ENCODE measurements at places on chromosomes 16 and 17.

DNA sequence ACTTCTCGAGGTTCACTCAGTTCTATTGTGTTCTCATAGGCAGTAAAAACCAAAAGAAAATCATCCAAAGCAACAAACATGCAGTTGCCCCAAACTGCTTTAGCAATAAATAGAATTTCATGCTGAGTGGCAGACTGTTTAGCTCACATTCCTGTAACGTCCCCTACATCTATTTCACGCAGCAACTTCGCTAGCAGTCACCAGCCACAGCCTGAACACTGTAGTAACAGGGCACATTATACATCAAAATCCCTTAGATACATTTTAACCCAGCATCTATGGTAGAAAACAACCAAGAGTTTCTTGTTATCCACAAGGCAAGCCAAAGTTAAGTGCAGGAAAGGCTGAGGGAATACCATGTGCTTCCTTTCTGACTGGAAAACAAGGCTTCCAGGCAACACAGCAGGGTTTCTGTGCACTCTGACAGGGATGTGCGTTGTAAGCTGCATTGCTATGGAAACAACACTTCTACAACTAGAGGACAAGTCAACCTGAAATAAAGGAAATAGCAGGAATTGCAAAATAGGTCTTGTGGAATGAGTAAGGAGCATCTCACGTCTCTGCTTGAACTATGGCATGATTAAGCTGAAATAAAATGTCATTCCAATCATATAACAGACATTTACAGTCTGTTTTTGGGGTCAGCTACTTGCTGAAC, 55.4 kb downstream of the CFDP1 start:
- DNase-seq = no peak

- no peak for DNase-seq
These were observed at the start of gene GRIN2A for GRCh38 chr16:10182222-10183053. TSS of gene GRIN2A (minus strand) at chr16:10182428. CDS start at chr16:10180411, 2,017 bp downstream.

- DNase-seq = no peak
These were observed 45.3 kb downstream of the GRIN2A start for GRCh38 chr16:10136916-10137315.

GRCh38 chr17:80592243-80592642, 47.6 kb downstream of the RPTOR start:
- DNase-seq = no peak

DNA sequence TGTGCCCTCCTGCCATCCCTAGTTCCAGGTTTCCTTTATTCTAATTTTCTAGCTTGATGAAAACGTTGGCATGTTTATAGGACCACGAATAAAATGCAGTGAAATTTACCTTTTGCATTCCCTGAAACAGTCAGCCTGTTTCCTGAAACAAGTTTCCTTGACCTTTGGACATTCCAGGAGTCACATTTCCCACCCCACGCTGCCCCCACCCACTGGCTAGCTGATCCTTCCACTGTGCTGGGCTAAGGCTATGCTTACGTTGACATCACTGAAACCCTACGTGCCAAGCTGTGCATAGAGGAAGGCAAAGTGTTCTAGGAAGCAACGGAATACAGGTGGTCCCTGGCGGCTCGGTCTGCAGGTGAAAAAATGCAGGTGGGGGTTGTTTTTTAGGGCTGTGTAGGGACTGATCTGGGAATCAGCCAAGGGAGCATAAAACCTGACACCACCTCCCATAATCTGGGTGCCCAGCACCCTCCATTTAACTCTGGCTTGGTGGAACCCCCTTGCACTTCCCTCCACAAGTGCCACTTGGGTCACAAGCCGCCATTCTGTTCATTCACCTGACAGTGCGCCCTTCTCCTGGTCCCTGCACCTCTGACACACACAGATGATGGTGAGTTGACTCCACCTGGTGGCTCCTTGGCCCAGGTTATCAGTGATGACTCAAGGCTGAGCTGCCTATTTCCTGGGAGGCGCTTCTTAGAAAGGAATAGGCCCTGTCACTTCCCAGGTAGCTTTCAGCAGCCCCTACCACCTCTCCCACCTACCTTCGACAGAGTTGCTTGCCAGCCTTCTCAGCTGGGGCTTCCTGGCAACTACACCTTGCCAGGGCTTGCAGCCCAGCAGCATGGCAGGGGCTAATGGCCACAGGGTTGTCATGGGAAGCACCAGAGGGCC, 83.7 kb downstream of the N4BP1 start:
- DNase-seq = no peak

DNA sequence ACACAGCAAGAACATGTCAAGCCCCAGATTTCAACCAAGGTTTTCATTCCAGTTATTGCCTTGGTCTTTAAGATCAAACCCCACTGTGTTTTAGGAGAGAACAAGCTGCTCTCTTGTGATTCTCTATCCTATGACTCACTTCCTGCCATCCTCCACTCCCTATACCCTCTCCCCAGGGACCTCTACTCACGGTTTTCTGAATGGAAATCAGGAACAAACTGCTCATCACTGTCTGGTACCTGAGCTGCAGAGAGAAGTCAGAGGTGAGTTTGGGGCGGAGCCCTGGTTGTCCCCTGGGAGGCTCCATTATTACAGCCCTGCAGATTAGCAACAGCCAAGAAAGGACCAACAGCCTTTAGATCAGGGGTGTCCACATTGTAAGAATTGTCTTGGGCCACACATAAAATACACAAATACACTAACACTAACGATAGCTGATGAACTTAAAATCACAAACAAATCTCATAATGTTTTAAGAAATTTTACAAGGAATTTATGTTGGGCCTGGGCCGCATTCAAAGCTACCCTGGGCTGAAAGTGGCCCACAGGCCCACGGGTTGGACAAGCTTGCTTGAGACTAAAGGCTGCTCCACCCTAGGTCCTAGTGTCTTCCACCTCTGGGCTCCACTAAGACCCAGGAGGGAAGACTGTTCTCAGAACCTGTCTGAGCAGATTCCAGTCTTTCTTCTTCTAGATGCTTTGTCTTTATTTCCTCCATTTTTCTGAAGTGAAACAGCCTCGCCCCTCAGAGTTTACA, 9.7 kb downstream of the ETV4 start:
- no peak for DNase-seq

DNA sequence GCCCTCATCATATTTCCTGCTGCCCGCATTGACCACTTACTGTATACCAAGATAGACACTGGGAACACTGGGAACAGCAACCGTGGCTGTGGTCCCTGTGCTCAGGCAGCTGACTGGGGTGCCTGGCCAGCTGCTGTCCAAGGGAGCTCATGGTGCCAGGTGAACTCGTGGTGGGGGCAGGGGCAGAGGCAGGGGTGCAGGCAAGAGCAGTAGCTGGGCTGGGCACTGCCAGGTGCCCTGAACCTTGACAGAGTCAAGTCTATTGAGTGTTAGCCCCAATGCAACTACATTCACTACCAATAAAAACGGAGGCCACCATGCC, 202.5 kb downstream of the C16orf78 start:
- DNase-seq = no peak

GRCh38 chr16:73154063-73154870, 106.3 kb upstream of the ZFHX3 start:
- DNase-seq = no peak

DNA sequence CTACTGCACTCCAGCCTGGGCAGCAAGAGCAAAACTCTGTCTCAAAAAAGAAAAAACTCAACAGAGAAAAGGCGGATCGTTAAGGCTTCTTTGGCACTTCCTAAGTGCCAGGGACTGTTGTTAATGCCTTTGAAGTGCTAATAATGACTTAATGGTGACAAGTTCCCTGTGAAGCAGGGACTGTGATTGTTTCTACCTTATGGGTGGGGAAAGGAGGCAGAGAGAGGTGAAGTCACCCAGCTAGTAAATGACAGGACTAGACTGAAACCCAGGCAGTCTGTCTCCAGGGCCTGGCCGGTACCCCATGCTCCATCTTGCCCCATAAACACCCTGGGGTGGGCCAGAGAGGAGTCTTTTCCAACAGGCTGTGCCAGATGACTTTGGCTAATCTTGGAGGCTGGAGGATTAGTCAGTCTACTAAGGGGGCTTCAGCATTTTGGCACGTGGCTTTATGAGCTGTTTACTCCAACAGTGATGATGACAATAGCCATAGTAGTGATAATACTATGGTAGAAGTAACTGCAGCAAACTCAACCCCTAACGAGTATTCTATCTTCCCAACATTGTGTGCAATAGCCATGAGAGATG, 26.9 kb downstream of the ABCC1 start:
- no peak for DNase-seq

DNA sequence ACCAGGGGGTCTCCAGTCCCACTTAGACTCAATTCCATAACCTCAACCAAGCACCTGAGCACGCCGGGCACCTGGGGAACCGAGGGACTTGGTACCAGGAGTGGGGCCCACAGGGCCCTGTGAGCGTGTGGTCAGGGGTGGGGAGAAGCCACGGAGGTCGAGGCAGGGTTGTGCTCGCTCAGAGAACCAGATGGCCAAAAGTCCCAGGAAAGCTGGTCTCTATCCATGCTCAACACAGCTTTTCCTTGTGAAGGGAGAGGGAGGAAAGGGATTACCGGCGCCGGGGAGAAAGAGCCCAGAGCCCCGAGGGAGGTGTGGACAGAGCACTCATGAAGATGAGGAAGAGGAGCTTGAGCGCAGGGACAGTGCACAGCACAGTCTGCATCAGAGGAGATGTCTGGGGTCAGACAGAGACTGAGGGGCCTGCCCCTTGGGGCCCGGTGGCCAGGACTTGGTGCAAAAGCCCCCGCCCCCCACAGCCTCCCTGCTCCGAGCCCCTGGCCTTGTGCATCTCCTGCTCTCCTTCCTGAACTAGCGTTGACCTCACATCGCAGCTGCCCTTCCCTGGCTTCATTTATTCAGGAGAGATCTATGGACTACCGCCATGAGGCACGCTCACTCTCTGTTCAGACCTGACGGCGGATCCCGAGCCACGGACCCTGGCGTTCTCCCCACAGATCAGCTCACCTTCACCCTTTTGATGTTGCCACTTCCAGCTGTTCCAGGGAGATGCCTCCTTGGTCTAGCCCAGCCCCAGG, 355.4 kb upstream of the TNRC6C start:
- no peak for DNase-seq

DNA sequence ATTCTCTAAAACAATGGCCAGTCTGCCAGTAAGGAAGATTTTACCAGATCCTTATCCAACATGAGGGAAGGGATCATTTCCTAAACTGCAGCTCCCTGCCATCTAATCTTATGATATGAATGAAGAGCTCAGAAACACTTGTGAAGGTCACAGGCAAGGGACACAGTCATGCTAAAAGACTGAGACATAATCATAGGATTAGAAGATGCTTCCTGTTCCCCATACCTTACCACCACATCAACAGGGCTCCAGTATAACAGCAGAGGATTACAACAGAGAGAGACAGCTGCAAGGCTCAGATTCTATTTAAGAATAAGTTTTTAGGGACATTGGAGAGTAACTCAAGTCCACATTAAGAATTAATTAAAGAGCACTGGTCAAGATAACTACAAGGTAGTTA, 93.3 kb downstream of the BRIP1 start:
- no peak for DNase-seq

GRCh38 chr17:68351395-68351794, 60.1 kb downstream of the ARSG start:
- DNase-seq = no peak

- no peak for DNase-seq
These were observed 12.4 kb upstream of the SRCIN1 start for GRCh38 chr17:38617967-38618760.

GRCh38 chr16:68503334-68503733, 35.8 kb upstream of the ZFP90 start:
- no peak for DNase-seq

- DNase-seq = no peak
These were observed 3.9 kb upstream of the SLC12A3 start for GRCh38 chr16:56861092-56861610.

Data from urinary bladder (tissue), 4 donors.